Pancreas (tissue), 10 donors: ENCODE measurements at places on chromosomes 4 and X.

DNA sequence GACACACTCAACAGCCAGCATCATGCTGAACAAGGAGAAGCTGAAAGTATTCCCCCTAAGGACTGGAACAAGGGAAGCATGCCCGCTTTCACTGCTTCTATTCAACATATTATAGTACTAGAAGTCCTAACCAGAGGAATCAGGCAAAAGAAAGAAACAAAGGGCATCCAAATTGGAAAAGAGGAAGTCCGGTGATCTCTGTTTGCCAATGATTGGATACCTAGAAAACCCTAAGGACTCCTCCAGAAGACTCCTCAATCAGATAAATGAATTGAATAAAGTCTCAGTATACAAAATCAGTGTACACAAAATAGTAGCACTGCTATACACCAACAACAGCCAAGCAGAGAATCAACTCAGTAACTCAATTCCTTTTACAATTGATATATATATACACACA is 44.8 kb downstream of the ARFIP1 start:
- DNase-seq = no peak

GRCh38 chrX:39331082-39331704 is 529.9 kb downstream of the MID1IP1 start:
- DNase-seq = no peak

DNA sequence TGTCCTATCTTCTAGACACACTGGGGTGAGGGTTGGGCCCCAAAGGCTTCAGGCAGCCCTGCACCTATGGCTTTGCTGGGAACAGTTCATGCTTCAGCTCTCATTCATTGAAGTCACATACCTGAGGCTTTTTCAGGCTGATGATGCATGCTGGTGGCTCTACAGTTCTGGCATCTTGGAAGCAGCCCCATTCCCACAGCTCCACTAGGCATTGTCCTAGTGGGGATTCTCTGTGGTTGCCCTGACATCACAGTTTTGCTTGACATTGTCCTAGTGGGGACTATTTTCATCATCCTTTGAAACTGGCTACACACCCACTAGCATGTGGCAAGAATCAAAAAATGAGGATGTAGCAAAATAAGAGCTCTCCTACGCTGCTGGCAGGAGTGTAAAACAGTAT is 37.7 kb upstream of the C4orf17 start:
- DNase-seq = no peak

GRCh38 chr4:39978904-39979303 is 1.2 kb upstream of the PDS5A start:
- no peak for DNase-seq

GRCh38 chr4:961351-962230 is 11.8 kb downstream of the DGKQ start:
- no peak for DNase-seq

DNA sequence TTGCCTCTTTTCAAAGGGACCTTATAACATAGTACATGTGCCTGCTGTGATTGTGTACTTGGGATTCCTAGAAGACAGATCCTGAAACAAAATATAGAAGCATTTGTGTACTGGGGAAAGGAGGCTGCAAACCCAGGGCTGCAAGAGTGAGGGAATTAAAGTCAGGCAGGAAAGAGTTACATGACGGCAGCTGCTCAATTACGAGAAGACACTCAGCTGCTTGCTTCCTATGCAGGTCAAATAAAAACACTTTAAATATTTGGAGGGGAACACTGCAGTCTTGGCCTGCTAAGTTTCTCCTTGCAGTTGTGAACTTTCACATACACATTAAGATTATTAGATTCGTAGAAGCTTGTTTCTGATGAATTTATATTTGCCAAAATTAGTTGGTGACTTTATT is 191.9 kb upstream of the CXCL13 start:
- DNase-seq = no peak

- DNase-seq = no peak
Measured at GRCh38 chr4:65599340-65599739, 70.9 kb downstream of the EPHA5 start.

- DNase-seq = no peak
Measured at GRCh38 chrX:77740376-77740905, 45.6 kb downstream of the ATRX start.

GRCh38 chr4:118587116-118587831 is 97.9 kb upstream of the METTL14 start:
- DNase-seq = no peak

DNA sequence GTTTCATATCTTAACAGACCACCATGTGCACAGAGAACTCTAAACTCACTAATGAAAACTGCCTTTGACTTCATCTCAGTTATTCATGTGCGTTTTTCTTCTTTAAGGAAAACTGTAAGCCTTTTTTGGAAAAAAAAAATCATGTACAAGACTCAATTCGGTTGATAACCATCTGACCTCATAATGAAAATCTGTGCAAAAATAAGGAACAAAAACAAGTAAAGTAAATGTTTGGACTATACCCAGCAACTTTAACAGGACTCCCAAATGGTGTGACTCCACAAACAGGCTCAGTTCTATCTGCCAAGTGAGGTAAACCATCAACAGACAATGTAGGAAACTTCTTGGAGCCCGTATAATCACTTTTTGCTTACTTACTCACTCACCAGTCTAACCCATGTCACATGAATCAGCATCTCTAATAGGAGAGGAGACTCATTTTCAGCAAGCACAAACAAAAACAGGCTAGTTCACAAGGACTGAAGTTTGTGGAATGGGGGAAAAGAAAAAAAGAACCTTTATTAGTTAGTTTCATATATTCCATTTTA is 9.3 kb downstream of the APOO start:
- no peak for DNase-seq

GRCh38 chrX:11665168-11666111 is at the start of gene ARHGAP6:
TSS of gene ARHGAP6 (minus strand) at chrX:11665920. CDS start at chrX:11664828, 1,092 bp downstream.
- peak; percentile 53 for DNase-seq

- no peak for DNase-seq
Measured at GRCh38 chrX:120377179-120377578, 15.3 kb downstream of the ATP1B4 start.

GRCh38 chr4:125838924-125839323 is 524.2 kb downstream of the FAT4 start:
- DNase-seq = no peak

GRCh38 chr4:20616313-20616712 is 83.9 kb upstream of the PACRGL start:
- no peak for DNase-seq

DNA sequence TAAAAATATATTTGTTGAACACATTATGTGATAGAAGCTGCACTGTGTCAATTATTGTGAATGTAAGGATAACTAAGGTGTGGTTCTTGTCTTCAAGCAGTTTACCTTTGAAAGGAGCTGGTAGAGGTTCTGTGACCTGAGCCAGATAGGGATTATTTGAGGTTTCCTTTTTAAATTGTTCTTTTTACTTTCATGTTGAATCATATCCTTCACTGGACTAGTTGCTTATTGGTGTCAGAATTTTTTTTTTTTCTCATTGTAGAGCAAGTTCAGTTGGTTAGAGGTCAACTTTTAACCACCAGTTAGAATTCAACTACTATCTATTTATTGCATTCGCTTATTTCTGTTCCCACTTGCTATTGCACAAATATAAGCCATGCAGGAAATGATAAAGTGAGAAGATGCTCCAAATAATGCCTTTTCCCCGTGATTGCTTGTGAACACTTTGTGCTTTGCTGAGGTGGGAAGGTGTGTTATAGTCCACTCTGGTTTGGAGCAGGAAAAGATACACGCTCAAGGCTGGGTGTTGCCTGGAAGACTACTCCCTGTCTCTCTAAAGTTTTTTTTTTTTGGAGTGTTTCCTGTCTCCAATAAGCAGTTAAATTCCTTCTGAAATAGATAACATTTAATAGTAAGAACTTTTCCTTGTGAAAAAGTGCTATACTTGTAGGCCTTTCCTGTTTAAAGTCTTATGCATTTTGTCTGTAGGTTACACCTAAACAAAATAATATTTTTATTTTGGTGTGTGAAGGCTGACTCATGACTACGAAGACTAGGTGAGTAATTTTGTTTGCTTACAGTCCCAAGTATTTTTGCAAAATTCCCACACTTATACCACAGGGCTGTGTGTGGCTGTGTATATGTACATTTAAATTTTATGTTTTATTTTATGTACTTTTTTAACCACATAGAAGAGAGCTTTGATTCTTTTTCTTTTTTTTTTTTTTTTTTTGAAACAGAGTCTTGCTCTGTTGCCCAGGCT is 83.8 kb upstream of the LCORL start:
- DNase-seq = no peak

- no peak for DNase-seq
Measured at GRCh38 chr4:100826808-100827548, 309.2 kb upstream of the EMCN start.
